ENCODE measurements at places on chromosomes 7 and 10.
A peak's percentile ranks its signal among the peaks of the same experiment; 100 is the strongest.

- DNase-seq, result no peak
Measured at GRCh38 chr7:48741545-48741944, 182.8 kb upstream of the CDC14C start.

- DNase-seq, result no peak
Measured at GRCh38 chr7:114956702-114957101, 34.8 kb downstream of the MDFIC start.

DNA sequence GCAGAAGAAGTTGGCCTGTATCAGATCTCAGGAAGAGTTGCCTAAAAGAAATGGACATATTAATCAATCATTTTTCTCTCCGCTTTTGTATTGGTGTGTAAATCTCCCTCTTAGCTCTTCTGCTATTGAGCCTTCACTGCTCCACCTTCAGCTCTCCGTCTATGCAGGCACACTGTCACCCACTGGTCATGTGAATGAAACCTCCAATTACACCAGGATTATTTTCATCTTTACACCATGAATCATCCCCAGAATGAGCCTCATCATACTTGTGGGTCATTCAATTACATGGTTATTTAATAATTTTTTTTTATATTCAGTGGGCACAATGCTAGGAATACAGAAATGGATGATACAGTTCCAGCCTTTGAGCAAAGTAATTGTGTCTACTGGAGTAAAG, 92.6 kb downstream of the LRRC4 start:
- peak; percentile 32 for DNase-seq

GRCh38 chr10:49254556-49255318, 44.2 kb upstream of the C10orf71 start:
- no peak for DNase-seq

DNA sequence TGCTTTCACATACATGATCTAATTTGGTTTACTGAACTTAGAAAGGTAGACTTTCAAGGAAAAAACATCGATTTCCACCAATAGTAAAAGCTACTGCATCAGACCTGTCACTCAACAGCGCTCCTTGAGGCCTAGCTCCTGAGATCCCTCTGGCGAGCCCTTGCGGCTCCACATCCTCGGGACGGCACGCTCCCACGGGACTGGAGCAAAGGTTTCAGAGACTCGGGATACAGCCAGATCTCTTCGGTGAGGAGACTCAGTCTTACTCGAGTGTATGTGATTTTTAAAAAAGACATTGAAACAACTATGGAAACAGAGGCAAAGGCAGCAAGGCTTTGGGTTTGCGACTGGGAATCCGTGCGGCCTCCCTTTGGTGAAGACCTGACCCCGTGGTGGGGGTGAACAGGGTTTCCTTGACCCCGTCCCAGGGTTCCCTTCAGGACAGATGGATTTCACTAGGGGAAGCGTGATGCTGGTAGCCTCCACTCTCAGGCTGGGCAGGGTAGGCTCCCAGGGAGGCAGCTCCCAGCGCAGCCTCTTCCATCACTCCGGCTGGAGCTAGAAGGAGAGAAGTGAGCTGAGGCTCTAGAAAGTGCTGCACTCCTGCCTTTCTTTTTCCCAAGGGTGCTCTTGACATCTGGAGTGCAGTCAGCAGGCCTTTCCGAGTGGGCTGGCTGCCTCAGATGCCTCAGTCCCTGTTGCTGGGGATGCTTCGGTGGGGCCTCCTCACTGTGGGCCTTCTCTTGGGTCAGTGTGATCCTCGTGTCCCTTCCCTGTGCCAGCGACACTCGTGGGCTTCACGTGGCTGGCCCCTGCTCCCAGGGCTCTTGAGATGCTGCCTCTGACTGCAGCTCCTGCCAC, 5.8 kb upstream of the ATP6V0E2 start:
- DNase-seq, result no peak

DNA sequence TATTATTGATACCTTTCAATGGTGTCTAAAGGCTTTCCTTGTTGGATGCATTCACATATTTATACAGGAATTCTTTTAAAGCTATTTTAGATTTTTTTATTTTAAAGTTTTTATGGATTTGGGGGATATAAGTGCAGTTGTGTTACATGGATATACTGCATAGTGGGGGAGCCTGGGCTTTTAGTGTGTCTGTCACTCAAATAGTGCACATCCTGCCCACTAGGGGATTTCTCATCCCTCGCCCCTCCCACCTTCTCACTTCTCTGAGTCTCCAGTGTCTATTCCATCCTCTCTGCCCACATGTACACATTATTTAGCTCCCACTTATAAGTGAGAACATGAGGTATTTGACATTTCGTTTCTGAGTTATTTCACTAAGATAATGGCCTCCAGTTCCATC, 154.0 kb upstream of the MKI67 start:
- no peak for DNase-seq

DNA sequence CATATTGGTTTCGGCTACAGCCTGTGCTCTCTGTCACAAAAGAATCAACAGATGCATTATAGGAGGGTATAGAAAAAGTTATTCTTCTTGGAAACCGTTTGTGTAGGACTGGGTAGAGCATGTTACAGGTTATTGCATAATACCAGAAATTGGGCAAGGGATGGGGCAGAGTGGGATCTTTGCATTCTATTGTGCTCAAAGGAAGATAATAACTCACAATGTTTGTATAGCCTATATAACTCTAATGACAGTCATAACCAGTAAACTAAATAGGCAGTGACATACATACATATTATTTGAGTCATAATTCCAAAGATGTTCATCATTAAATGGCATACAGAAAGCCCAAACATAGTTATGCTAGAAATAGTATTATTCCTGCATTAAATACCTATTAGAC, 179.7 kb downstream of the XPNPEP1 start:
- DNase-seq, result no peak

DNA sequence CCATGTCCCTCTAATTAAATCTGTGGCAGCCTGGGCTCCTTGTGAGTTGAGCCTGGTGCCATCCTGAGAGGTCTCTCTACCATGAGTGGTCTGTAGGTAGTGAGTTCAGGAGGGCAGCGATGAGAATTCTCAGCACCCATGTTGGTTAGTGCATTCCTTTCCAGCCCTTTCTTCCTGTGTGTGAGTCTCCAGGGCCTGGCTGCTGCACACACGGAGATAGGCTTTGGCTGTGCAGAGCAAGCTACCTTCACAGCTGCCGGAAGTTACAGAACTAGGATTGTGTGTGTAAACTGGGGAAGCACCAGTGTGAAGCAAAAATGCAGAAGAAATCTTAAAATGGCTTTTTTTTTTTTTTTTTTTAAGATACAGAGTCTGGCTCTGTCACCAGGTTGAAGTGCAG, 358.6 kb downstream of the PAXIP1 start:
- DNase-seq, result no peak

DNA sequence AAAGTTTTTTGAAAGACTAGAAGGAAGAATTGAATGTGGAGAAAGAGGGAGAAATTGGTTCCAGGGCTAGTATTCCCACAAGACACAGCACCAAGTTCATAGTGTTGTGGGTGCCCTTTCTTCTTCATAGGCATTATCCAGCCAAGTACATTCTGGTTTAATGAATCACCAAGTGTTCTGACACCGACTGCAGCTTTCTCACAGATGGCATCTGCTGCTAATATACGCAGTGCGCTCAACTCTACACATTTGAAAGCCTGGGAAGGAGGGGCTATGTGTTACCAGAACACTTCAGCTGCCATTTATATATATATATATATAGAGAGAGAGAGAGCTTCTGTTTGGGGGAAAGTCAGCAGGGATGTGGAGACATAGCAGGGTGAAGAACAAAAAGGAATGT, 1168.4 kb downstream of the GATA3 start:
- no peak for DNase-seq
